ENCODE measurements at places on chromosomes 3 and 15.

DNA sequence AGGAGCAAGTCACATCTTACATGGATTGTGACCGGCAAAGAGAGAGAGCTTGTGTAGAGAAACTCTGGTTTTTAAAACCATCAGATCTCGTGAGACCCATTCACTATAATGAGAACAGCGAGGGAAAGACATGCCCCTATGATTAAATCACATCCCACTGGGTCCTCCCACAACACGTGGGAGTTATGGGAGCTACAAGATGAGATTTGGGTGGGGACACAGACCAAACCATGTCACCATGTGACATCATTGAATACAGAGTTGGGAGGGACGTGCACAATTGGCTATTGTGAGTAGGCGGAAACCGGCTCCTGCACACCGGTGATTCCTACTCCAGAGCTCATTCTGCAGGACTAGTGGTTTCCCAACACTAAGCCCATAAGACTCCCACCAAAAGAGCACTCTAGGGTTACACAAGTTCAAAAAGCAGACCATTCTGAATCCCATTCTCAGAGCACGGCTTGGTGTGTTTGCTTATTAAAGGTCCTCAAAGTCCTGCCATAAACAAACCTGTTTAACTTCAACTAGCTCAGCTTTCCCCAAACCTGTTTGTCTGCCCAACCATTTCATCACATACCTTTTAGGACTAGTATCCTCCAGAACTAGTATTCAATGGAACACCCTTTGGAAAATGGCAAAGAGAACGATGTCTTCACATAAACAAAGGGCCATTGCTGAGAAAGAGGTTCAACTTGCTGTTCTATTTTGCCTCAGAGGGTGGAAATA is 167.6 kb downstream of the TLE3 start:
- no peak for DNase-seq

- DNase-seq, result no peak
Observed at GRCh38 chr3:32154205-32154579, 47.8 kb downstream of the GPD1L start.

DNA sequence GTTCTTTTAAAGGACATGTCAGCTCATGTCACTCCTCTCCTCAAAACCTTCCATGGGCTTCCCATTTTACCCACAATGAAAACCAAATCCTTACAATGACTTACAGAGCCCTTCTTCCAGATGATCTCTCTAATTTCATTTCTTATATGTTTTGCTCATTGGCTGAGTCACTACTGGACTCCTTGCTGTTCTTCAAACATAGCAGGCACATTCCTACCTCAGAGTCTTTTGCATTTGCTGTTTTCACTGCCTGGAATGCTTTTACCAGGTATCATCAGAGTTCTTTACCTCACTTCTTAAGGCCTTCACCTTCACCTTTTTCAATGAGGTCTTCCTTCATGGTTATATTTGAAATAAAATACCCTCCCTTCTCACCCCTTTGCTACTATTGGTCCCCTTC is 57.3 kb downstream of the NECTIN3 start:
- DNase-seq, result no peak

DNA sequence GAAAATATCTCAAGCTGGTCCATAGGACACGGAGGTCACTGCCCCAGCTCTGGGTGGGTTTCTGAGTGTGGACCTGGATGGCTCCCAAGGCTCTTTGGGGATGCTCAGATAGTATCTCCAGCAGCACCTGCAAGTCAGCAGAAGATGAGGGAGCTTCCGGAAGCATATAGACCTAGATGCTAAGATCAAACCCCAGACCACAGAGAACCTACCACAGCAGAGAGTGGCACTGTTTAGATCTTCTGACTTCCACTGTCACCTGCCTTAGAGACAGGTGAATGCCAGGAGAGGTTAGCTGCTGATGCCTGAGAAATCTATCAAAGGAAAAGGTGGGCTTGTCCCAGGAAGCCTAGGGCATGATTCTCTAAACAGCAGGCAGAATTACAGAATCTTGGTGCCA is 105.7 kb upstream of the TRPM1 start:
- DNase-seq, result no peak

- DNase-seq, result no peak
Observed at GRCh38 chr15:53446376-53446775, 313.1 kb downstream of the WDR72 start.

DNA sequence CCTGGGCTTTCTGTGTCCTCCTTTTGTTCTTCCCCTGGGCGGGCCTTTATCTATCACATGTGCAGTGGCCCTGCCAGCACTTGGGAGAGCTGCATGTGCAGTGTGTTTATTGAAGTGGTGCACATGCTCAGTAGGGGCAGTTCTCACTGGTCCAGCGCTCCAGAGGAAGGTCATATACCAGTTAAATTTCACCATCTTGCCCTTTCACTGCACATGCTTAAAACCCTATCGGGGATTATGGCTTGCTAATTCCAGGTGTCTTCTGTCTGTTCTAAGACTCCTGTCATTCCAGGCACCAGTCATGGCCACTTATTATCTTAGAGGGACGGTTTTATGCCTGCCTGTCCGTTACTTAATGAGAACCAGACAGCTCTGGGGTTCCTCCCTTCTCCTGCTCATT is 52.2 kb downstream of the ROPN1B start:
- DNase-seq, result no peak

GRCh38 chr3:125622381-125622791 is 27.1 kb upstream of the OSBPL11 start:
- peak; percentile 52 for DNase-seq

- no peak for DNase-seq
Observed at GRCh38 chr3:177141471-177141870, 55.8 kb downstream of the TBL1XR1 start.
